ENCODE measurements at places on chromosomes 5 and 9.

GRCh38 chr5:89850513-89850865, 559.1 kb downstream of the CETN3 start:
- DNase-seq, result no peak

DNA sequence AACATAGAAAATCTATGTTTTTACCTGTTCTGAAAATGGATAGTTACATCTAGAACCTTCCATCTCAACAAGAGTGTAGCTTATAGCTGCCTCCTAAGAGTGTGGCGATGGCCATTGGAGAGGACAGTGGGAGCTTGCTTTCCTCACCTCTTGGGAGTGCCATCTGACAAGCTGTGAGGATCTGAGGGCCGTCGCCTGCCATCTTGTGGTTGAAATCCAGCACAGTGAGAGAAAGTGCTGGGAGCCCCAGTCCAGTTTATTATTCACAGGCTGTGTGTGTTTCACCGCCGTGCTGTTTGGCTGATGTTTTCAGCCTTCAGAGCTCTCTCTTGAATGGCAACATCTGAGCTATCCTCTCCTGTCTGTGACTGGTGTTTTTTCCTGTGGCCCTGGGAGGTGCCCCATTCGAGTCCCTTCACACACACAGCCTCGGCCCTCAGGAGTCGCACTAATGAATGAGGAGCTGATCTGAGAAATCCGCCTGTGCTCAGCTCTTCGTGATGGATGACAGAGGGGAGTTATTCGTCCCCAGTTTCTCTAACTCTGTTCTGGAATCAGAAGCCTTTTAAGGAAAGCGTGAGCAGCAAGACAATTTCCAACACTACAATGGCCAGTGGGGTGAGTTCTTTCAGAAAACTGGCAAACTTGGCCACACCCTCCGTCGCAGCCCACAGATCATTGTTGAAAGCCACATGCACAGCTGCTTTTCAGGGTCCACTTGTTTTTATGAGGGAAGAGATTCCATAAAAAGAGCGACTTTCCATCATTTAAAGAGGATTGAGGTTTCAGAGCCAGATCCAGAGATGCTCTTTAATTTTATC, 170.3 kb downstream of the PDZD2 start:
- DNase-seq, result peak; percentile 73

- no peak for DNase-seq
Measured at GRCh38 chr5:172380301-172380986, 73.9 kb downstream of the SH3PXD2B start.

DNA sequence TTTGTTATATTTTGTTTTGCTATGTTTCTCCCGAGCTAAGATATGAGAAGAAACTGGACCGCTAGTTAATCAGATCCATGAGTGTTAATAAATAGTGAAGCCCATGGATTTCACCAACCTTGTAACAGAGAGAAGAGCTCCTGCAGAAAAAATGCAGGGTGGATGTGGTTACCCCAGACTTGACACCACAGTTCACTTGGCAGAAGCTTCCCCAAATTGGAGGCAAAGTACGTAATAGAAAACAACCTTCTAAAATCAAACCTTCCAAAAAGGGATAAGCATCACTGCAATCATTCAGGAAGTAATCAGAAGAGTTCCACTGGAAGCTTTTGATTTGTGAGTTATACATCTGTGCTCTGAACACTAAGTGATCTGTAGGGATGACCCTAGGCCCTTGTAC, 267.5 kb downstream of the ACTL7B start:
- no peak for DNase-seq

DNA sequence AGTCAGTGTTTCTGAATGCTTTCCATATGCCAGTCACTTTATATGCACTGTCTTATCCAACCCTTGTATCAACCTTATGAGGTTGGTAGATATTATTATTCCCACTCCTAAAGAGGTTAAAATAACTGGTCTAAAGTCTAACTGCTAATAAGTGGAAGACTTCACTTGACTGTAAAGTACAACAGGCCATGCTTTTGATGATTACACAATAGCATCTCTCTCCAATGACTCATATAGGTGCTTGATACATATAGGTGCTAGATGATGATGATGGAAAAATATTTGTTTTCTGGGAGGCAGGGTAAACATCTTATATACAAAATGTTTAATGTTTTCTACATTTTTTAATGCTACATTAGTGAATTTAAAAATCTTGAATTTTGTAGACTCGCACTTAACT, 75.9 kb upstream of the NR3C1 start:
- no peak for DNase-seq

DNA sequence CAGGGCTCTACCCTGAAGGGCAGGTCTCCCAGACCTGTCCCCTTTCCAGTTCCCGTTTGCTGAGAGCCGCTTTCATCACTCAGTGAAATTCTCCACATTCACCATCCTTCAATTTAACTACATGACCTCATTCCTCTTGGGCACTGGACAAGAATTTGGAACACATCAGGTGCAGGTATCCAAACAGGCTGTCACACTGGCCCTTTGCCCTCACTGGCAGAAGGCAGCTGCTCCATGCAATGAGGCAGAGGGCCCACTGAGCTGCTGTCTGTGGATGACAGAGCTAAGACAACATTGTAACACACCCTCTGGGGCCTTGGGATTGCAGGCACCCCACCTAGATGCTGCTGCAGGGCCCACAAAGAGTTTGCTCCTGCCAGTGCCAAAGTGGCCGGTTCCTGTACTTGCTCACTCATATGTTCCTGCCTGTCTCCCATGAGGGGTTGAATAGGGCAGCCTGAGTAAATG, 55.1 kb downstream of the ACTL7B start:
- no peak for DNase-seq

- no peak for DNase-seq
Measured at GRCh38 chr9:36451949-36452348, 51.9 kb upstream of the RNF38 start.

GRCh38 chr5:71932655-71933338, 174.5 kb upstream of the MAP1B start:
- no peak for DNase-seq

GRCh38 chr5:88662846-88663245, 220.1 kb downstream of the MEF2C start:
- DNase-seq, result no peak

GRCh38 chr5:143093452-143094086, 309.9 kb downstream of the NR3C1 start:
- DNase-seq, result no peak

All from HAP-1 (cell line).